Suprapubic skin (tissue), 4 donors: ENCODE measurements at places on chromosomes 2 and 18.

GRCh38 chr2:239878686-239879085, 146.5 kb downstream of the NDUFA10 start:
- peak; percentile 35 for DNase-seq

GRCh38 chr2:241211276-241211675, 22.8 kb downstream of the ANO7 start:
- no peak for DNase-seq

DNA sequence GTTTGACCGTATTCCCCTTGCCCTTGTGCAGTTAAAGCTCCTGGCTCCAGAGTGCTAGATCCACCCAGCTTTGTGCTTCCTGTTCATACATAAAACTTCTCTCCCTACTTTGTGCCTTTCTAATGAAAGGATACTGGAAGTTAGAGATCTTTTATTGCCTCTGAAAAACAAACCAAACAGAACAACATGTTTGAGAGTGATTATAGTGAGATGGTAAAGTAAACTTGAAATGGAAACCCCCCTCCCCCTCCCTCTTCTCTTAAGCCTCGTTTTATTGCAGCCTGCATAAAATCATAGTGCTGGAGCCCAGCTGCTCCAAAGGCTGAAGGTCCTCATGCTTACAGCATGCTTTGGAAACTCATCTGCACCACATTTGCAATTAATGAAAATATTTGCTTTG, 125.1 kb downstream of the TANC1 start:
- DNase-seq = no peak

DNA sequence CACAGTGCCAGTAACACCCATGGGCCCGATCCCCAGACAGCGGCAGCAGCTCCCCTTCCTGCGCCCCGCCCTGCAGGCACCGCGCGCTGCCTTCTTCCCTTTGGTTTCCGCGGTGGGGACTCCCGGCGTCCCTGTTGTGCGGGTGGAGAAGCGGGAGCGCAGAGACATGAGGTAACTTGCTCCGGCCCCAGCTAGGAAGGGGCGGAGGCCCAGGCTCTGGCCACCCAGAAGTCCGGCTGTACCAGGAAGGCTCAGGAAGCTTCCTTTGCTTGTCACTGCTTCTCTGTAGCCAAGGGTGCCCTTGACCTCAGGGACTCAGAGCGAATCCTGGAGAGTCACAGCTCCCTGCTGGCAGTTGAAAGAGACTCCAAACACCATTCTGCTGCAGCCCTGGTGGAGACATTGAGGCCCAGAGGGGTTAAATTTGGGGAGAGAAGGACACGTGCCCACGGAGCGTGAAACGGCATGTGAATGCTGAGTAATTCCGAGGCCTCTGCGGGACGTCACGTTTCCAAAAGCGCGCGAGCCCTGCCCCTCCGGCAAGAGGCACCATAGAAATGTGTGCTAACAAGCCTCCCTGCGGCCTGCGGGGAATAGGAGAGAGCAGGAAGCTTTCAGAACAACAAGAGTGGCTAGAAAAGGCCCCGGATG, 6.7 kb upstream of the ADCY3 start:
- peak; percentile 88 for DNase-seq

GRCh38 chr2:23943666-23944065, 3.4 kb downstream of the UBXN2A start:
- no peak for DNase-seq

DNA sequence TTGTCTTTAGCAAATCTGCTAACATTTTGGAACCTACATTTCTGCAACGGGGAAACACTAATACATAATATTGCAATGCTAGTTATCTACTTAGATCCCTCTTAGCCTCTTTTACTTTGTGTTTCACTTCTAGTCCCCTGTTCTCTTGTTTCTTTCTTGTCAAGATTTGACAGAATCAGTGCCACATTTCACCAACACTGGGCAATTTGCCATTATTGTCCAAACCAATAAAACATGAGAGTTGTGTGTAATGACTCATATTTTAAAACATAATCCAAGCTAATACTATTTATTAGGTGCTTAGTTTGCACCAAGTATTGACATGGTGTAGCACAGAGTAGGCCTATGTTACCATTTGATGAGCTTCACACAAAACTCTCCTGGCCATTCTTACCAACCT, 33.7 kb upstream of the ACVR1C start:
- DNase-seq = no peak

DNA sequence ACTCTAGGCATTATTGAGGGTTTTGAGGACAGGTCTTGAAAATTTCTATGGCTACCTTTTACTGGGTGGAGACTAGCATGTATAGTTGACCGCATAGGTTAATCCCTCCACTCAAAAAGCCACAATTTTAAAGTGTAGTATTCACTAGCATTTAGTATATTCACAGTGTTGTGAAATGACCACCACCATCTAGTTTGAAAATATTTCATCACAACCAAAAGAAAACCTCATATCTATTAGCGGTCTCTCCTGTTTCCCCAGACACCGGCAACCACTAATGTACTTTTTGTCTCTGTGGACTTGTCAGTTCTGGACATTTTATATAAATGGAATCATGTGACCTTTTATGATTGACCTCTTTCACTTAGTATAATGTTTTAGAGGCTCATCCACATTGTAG, 53.9 kb downstream of the MSH2 start:
- no peak for DNase-seq

GRCh38 chr2:3838348-3838747, 135.0 kb downstream of the DCDC2C start:
- DNase-seq = no peak

DNA sequence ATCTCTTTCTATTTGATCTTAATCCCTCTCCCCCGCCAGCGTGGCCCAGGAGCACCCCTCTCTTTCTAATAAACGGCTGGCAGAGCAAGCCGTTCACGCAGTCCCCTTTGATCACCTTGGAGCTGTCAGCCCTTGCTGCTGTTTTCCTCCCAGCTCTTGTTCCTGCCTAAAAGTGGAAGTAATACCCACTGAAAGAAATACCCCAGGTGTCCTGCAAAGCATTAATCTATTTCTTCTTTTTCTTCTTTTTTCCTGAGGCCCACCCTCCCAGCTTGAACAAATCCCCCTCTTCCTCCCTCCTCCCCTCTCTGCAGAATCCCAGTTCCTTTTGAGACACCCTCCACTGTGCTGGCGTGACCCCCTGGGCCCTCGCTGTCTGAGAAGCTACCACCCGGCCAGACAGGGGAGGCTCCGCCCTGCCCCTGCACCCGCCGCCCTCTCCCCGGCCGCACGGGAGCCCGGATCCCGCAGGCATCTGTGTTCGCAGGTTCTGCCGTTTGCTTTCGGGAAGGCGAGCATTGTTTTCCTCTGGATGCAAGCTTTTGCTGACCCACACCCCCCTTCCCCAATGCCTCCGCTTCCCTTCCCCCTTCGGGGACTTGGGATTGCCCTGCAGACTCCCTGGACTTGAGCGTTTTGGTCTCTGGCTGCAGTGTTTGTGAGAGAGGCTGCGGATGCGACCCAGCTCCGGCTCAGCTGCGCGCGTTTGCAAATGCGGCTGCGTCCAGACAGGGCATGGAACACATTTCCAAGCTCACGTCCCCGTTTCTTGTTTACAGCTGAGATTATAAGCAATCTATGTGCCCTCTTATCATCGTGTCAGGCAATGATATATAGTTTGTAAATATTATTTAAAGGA, 631.5 kb downstream of the NYAP2 start:
- DNase-seq = peak; percentile 86

DNA sequence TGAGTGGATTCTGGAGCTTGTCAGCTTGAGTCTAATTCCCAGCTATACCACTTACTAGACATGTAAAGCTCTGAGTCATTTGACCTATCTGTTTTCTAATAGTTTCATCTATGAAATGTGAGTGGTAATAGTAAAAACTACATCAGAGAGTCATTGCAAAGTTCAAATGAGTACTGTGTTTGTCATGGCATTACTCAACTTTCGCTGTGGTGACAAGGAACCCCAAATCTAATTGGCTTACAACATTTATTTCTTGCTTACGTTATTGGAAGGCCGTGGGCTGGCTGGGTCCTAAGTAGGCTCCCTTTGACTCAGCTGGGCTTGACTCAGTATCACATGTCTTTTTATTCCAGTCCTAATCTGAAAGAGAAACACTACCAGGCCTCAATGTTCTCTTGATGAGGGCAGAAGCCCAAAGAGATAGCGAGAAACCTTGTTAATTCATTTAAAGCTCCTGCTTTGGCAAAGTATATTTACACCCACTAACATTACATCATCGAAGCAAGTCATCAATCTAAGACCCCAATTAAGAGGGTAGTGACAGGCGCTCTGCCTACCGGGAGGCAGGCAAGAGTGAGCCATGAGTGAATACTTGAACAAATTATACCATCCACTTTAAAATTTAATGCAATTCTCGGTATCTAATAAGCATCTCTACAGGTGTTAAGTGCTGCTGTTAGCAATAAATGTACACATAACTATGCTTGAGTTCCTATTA, 431.8 kb upstream of the SPHKAP start:
- DNase-seq = no peak

DNA sequence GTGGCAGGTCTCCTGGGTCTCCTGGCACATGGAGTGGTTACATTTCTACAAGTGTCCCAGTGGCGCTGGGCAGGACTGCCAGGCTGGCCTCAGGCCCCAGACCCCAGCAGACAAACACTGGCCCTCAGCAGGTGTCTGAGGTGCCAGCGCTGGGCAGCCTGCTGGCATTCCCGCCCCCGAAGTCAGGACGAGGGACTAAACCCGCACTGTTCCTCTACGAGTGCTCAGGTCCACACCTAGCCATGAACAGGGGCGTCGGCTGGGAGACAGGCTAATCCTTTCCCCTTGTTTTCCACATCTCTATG, 12.8 kb downstream of the SNED1 start:
- no peak for DNase-seq

DNA sequence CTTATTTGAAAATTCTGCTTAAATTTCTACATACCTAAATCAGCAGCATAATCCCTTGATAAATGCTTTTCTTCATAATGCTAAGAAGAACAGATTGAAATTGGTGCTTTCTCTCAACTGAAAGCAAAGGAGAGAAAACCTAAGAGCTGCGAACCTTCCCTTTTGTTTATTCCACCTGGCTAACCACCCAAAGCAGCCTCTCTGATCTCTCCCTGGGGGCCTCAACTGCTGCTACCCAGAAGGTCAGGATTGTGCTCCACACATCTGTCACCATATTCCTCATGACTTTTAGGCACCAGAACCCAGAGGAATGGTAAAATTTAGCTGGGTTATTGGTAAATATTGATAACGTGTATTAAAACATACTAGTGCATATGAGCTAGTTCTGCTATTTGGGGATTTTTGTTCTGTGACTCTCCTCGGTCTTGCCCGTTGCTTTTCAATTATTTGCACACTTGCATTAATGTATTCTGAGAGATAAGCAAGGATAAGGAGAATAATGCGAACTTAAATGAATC, 334.1 kb downstream of the RIT2 start:
- no peak for DNase-seq

- no peak for DNase-seq
These were observed 13.0 kb downstream of the MCM6 start for GRCh38 chr2:135863233-135863632.

DNA sequence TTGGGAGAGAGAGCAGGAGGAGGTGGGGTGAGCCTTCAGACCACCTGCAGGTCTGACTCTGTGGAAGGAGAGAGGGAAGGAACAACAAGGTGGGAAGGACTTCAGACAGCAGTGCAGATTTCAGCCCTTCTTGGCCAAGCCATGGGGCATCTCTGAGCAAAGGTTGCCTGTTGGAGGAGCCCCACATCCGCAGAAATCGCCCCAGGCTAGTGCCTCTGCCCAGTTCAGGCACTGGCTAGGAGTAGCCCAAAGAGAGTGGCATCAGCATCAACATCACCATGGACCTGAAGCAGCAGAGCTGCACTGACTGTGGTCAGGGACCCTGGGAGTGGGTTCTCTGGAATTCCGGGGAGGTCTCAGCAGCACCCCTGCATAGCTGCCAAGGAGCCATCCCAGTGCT, 10.2 kb downstream of the GPR55 start:
- peak; percentile 30 for DNase-seq

- DNase-seq = no peak
These were observed 109.8 kb downstream of the STK39 start for GRCh38 chr2:168137510-168138180.

DNA sequence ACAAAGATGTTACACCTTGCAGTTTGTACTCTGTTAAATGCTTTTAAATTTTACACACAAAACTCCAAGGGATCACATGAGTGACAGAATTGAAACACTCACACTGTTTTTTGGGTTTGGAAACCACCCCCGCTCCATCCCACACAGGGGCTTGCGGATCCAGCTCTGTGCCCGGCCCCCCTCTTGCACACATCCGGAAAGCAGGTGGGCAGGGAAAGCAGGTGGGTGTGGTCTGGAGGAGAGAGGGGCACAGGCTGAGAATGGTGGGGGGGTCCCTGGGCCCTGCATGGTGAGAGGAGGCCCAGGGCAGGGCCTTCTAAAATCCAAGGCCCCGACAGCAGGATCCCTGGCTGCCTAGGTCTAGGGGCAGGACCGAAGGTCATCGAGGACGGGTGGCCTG, 88.5 kb upstream of the HPCAL1 start:
- DNase-seq = no peak

DNA sequence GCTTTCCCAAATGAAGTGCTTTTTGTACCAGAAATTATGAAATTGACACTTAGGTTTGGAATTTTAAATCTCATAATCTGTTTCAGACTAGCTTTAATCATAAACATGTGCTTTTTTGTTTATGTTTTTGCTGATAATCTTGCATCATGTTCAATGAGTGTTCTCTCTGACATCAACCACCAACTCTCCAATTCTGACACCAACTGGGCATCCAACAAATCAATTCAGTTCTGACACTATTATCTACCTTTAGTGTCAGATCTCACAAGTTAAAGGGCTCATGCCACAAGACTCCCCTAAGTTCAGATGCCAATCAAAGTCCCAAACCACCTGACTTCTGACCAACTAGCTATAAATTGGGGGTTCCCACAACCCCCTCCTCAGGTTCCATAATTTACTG, 19.6 kb downstream of the PELI1 start:
- no peak for DNase-seq

- no peak for DNase-seq
These were observed 178.0 kb upstream of the SPOPL start for GRCh38 chr2:138323382-138324067.

- no peak for DNase-seq
These were observed 130.4 kb upstream of the PELI1 start for GRCh38 chr2:64274399-64275173.

- DNase-seq = no peak
These were observed 24.5 kb upstream of the KCNE4 start for GRCh38 chr2:223027442-223027841.

- DNase-seq = no peak
These were observed 9.3 kb downstream of the BARD1 start for GRCh38 chr2:214800180-214800579.

GRCh38 chr2:212426637-212427412, 111.8 kb downstream of the ERBB4 start:
- DNase-seq = no peak
